ENCODE measurements at places on chromosomes 3 and 15.
A peak's percentile ranks its signal among the peaks of the same experiment; 100 is the strongest.

DNA sequence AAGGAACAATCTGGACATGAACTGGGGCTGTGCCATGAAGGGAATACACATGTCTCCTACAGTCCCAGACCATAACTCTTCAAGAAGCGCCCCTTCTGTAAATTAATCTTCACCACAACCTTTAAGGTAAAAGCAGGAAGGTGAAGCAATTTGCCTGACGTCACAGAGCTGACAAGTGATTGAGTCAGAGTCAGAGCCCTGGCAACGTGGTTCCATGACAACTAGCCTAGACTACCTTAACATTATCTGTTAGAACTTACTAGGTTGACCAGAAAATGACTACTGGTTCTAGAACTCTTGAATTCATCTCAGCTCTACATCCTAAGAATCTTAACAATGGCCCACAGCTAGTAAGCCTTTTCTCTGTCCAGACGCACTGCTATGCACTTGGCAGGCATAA, 124.6 kb downstream of the NTRK3 start:
- DNase-seq, result no peak

GRCh38 chr3:99648101-99648500, 9.7 kb downstream of the COL8A1 start:
- no peak for DNase-seq

DNA sequence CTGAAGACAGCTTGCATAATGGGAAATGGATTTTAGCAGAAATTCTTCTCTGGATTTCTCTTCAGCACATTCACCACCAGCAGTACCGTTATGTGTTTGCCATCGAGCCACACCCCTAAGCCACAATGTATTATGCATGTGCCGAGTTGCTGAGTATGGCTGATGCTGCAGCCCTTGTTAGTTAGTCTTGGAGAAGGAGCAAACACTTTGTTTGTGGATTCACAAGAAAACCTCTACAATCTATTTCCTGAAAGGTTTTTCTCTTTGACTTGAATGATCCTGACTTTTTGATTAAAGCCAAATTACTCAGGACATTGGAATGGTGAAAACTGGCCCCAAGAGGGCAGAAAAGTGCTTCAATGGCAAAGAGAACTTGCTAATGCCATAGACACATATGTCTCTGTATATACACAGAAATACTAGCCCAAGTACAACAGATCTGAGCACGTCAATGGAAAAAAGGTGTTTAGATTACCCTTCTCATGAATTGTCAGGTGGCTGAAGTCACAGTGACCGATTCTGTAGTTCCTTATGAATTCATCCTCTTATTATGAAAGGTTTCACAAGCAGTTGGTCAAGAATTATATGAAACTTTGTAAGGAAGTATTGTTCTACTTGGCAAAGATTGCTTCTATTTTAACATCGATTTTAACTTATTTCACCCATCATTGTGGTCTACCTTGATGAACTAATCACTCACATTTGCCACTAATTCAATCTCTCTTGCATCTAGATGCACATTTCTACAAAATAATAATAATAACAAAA, 103.0 kb downstream of the P3H2 start:
- DNase-seq, result peak; percentile 18

DNA sequence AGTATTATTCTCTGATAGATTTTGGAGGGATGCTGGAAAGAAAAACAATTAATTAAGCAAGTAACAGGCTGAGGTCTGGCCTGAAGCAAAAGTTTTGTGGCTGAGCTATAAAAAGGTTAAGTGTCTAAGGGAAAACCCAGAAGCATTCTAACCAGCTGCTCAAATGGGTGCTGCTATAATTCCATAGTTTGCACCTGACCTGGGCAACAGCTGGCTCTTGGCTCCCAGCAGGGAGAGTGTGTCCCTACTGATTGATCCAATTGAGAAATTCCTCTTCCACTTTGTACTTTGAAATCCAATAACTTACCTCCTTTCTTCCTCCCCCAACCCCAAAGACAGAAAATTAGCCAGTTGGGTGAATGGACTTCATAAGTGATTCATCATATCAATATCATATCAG, 27.7 kb upstream of the SMAD3 start:
- no peak for DNase-seq

GRCh38 chr3:148856384-148856783, 8.7 kb upstream of the CPA3 start:
- DNase-seq, result no peak

GRCh38 chr15:37101980-37102304, 1.6 kb upstream of the MEIS2 start:
- no peak for DNase-seq

- no peak for DNase-seq
These were observed 141.2 kb downstream of the GMNC start for GRCh38 chr3:190721330-190721729.

- no peak for DNase-seq
These were observed 50.0 kb downstream of the SEMA3G start for GRCh38 chr3:52394751-52395502.

GRCh38 chr15:28271697-28272260, 50.2 kb downstream of the HERC2 start:
- DNase-seq, result no peak

DNA sequence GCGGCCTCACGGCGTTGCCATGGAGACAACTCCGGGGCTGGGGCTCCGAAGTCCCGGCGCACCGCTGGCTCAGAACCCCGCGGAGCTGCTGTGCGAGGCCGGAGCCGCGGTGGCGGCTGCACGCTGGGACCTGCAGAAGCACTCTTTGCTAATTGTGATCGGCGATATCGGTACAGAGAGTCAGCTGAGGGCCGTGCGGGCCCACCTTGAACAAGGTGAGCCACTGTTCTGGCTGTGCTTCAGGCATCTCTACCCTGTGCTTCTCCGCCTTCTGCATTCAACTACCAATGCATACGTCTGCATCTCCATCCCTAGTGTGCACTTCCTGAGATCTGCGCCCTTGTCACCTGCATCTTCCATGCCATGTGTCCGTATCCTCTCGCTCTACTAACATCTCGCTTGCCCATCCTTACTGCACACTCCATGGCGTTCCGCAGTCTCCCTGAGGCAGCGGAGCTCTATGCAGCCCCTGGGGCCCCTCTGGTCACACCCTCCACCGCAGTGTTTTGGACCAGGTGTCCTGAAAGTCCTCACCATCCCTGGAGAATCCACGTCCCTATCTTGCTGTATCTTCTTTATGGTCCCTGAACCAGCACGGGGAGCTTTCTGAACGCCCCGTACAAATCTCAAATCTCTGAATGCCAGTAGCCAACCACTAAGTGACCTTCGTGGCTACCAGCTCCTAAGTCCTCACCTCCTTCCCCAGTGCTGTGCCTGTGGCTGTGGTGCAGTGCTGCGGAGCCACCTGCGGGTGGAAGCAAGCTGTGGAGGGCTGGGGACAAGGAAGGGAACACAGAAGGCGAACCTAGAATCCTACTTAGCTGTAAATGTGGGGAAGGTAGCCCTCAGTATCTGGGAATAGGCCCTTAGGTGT, 6.2 kb upstream of the MAP1A start:
- DNase-seq, result peak; percentile 16

DNA sequence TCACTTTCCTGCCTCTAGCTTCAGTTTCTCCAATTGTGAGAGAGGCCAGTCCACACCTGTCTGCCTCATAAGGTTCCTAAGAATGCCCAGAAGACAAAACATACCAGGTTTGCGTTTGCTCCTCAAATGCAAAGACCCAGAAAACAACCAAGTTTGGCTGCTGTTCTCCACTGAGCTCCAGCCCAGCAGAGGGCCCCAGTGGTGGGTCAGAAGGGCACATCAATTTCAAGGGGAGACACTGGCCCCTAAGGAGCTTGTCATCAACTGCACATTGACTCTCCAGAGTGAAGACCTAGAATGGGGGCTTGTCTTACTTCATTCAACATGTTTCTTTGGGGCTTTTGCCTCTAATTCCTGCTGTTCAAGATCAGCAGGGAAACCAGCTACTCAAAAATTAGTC, 127.9 kb upstream of the SLC6A11 start:
- DNase-seq, result no peak

DNA sequence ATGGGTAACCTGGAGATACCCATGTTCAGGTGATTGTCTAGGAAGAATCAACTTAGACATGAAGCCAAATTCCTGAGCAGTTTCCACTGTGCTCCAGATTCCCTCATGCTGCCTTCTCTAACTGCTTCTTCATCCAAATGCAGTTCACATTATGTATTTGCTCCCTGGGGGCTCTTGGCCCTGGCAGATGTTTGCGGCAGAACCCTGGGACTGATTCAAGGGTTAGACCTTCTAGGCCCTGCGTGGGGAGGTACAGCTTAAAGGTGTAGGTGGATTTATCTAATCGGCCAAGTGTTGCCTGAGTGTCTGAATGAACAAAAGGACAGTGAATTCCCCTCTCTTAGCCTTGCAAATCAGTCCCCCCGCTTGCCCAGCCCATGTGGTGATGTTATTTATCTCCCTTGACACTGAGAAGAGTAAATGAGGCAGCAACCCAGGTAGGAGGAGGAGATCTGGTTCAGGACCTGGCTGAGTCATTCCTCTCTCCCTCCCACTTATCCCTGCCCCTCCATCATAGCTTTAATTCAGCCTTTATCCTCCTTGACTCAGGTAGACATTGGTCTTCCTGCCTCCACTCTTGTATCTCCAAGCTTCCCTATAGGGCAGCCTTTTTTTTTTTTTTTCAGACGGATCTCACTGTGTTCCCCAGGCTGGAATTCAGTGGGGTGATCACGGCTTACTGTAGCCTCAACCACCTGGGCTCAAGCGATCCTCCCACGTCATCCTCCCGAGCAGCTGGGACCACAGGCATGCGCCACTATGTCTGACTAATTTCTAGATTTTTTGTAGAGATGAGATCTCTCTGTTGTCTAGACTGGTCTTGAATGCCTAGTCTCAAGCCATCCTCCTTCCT, 54.8 kb downstream of the MAGEF1 start:
- DNase-seq, result no peak

DNA sequence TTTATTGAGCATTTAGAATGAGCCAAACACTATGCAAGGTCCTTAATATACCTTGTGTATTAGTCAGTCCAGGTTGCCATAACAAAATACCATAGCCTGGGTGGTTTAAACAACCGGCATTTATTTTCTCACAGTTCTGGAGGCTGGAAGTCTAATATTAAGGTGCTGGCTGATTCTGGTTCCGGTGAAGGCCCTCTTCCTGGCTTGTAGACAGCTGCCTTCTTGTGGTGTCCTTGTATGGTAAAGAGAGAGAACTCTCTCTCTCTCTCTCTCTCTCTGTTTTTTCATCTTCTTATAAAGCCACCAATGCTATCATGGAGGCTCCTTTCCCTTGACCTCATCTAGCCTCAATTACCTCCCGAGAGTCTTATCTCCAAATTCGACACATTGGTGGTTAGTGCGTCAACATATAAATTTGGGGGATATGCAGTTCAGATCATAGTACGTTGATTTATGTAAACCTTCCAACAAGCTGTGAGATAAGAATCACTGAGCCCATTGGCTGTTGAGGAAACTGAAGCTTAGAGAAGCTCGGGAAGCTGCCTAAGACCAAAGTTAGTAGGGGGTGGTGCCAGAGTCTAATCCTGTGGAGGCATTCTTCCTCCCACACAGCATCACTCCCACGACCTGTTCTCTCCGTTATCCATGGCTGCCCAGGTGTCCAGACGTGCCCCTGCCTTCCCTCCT, 298.0 kb upstream of the PROK2 start:
- DNase-seq, result no peak

- DNase-seq, result no peak
These were observed 49.9 kb downstream of the ZNF621 start for GRCh38 chr3:40574661-40575060.

DNA sequence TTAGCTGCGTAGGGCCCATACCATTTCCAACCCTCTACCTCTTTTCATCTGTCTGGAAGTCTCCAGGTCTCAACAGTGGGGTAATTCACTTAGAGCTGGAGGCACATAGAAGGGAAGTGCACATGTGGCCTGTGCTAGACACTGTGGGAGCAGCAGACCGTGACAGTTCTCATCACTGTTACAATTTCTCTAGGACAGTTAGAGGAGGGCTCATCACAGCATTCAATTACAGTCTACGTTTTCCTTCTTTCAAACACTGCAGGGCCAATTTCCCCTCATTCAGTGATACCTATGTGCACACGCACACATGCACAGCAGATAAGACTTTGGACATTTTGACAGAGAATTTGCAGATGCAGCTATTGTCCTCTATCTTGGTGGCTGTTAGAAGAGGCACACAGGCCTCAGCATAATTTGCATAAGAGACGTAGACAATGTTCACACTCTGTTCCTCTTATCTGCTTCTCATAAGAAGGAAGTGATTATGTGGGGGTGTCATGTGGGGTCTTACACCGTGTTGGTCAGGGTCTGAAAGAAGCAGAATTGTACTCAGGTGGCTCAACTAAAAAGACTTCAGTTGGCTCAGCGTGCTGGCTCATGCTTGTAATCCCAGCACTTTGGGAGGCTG, 12.6 kb upstream of the HRG start:
- no peak for DNase-seq

DNA sequence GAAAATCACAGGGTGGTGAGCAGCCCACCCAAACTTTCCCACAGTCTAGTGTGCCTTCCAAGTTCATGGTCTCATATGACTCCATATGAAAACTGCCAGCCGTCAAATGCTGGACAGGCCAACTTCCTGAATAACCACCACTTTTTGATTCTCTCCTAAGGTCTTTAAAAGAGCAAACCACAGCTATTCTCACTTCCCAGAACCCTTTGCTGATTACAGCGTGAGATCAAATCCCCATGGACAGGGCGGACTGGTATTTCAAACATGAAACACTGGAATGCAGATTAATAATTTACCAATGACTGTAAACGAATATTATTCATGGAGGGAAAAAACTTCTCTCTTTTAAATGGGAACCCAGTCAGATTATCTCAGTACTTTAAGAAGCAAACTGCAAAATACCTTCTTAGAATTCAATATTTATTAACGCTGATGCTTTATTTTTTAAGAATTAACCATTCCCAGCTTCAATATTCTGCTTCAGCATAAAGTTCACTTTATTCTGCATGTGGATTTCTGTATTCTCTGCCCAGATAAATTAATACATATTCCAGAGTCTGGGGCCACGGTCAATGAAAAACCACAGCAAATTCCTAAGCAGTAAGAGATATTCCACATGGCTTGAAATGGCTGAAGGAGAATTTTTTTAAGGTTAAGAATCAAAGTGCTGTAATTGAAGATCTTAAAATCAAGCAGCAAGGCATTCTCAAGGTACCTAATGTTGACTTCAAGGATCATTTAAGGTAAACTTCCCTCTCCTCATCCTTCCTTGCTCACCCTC, 42.9 kb downstream of the MYO1E start:
- no peak for DNase-seq

DNA sequence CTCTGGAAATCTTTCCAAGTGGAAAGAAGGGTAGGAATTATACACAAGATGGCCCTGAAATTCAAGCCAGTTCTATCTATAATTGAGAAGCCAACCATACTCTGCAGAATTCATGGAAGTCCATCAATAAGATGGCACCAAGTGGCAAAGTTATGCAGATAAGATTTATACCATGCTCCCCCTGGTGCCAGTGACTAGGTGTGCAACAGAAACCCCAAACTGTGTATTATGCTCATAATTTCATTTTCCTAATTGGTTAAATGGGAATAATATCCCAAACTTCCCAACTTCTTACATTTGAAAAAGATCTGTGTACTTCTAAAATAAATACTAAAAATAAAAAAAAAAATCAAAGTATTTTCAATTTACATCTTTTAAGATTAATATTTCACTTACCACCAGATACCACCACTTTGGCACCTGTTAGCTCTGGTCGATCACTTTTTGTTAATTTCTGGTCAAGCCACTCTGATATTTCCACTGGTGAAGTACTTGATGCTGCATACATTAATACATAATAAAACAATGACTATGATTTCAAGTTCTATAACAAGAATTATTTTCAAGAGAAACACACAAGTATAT, 25.9 kb downstream of the ETFA start:
- DNase-seq, result no peak

GRCh38 chr3:62723914-62724217, 151.3 kb downstream of the CADPS start:
- no peak for DNase-seq

Measured in GDM1 (cell line).